ENCODE measurements at places on chromosomes 1 and 21.

DNA sequence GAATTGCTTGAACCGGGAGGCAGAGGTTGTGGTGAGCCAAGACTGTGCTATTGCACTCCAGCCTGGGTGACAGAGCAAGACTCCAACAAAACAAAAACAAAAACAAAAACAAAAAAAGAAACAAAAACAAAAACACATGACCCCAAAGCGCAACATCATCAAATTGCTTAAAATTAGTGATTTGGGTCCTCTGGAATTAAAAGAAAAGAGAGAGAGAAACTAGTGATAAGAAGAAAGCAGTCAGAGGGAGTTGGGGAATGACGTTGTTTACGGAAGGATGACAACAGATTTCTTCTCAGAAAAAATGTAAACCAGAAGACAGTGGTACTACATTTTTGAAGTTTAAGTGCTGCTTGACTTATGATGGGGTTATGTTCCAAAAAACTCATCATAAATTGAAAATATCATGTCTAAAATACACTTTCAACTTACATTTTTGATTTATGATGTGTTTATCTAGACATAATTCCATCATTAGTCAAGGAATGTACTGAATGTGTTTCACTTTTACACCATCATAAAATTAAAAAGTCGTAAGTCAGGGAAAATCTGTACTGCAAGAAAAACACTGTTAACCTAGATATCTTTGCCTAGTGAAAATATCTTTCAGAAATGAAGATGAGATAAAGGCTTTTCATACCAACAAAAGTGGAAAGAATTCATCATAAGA, 88.0 kb downstream of the MT1HL1 start:
- DNase-seq: no peak

DNA sequence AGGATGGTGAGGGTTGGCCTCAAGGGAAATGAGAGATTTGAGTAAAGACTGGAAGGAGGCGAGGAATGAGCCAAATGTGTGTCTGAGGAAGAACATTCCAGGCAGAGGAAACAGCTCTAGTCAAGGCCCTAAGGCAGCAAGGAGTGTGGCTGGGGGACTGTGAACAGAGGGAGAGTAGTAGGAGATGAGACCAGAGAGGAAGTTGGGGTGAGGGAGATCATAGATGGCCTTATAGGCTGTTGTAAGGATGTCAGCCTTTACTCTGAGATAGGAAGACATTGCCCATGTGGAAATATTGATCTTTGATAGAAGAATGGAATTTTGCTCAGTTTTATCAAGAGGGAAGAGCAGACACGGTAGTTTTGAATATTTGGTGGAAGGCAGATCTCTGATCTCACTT, 55.2 kb upstream of the ARTN start:
- DNase-seq: no peak

- DNase-seq: no peak
Observed at GRCh38 chr1:231274119-231274825, 33.3 kb downstream of the GNPAT start.

GRCh38 chr1:68324316-68324715, 92.0 kb upstream of the WLS start:
- DNase-seq: no peak

DNA sequence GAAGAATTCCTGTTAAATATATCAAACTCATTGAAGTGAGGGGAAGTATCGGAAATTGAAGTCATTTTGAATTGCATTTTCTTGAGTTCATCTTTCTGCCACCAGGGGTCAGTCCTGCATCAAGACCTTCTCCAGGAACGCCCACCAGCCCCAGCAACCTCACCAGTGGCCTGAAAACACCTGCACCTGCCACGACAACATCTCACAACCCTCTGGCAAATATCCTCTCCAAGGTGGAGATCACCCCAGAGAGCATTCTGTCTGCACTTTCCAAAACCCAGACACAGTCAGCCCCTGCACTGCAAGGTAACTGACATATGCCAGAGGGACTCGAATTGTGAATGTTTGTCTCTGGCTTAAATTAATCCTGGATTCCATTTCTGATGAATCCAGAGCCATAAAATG, 22.8 kb upstream of the TARS2 start:
- peak; percentile 83 for DNase-seq

DNA sequence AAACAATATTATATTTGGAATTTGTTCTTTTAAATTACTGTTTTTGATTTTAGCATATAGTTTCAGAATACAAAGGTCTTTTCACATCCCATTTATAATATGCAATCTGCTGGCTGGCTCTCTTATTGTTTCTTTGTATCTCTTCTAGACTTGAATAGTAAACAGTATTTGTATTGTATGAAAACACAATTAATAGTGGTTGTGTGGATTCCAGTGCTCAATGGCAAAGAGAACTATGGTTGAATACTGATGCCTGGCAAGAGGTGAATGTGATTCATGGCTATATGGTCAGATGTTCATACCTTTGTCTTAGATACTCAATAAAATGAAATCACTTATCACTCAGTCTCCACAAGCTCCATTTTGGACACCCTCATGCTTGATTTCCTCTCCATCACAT, 37.2 kb downstream of the OR6Y1 start:
- DNase-seq: no peak

- DNase-seq: no peak
Observed at GRCh38 chr1:21854090-21854750, 42.2 kb downstream of the LDLRAD2 start.

DNA sequence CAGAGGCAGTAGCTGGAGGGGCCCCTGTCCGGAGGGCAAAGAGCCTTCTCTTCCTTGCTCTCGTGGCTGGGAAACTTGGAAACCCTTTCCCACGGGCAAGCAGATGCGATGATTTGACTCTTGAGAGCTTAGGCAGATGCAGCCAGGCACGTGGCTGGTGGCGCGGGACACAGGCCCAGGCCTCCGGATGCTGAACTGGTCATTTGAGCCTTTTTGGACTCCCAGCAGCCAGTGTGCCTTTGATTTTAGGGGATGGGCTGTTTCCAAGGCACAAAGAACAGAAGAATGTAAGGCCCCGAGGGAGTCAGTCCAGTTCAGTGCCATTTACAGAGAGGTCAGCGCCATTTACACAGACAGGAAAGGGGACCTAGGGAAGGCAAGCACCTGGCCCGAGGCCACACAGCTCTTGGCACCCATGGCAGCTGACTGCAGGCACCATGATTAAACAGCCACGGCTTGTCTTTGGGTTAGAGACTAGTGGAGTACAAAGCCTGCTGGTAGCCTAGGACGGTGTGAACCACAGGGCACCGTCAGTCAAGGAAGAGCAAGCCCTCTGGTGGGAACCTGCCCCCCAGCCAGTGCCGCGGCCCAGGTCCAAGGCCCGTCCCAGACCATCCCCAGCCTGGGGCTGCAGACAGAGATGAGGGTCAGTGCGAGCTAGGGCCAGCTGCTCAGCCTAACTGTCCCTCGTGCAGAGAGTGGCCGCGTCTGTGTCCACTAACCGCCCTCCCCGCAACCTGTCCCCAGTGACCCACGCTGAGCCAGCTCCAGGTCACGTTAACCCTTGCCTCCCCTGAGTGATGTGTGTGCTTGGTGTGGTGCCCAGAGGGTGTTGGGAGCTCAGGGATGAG, 20.4 kb upstream of the CCDC27 start:
- no peak for DNase-seq

GRCh38 chr1:201792534-201793305, 36.2 kb upstream of the IPO9 start:
- peak; percentile 82 for DNase-seq

GRCh38 chr1:65955071-65955470, 162.4 kb downstream of the PDE4B start:
- no peak for DNase-seq

DNA sequence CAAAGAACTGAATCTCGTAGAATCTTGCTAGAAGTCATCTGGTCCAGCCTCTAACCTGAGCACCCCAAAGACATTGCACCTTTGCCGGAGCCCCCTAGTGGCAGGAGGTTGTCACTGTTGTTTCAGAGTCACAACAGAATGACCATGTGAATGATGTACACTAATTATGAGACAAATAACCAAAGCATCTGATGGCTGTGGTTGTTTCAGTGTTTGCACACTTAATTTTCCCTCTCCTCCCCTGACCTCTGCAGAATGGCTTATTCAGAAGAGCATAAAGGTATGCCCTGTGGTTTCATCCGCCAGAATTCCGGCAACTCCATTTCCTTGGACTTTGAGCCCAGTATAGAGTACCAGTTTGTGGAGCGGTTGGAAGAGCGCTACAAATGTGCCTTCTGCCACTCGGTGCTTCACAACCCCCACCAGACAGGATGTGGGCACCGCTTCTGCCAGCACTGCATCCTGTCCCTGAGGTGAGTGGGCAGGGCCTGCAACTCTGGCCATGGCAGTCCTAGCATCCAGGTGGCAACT, 26.4 kb downstream of the TRAF5 start:
- peak; percentile 66 for DNase-seq

DNA sequence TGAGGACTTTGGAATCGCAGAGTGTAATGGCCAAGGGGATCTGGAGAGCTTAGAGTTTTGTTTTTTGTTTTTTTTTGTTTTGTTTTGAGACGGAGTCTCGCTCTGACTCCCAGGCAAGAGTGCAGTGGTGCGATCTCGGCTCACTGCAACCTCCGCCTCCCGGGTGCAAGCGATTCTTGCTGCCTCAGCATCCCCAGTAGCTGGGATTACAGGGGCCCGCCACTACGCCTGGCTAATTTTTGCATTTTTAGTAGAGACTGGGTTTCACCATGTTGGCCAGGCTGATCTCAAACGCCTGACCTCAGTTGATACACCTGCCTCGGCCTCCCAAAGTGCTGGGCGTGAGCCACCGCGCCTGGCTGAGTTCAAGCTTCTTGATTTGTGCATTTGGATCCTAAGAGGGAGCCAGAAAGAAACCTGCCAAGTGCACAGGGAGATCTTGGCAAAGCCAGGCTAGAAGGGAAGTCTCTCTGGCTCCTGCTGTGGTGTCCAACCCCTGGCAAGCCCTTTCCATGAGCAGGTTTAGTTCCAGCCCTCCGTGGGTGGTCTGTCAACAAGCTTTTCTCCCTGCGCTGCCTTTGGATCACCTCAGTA, 852 bp downstream of the FAAH start:
- DNase-seq: no peak

DNA sequence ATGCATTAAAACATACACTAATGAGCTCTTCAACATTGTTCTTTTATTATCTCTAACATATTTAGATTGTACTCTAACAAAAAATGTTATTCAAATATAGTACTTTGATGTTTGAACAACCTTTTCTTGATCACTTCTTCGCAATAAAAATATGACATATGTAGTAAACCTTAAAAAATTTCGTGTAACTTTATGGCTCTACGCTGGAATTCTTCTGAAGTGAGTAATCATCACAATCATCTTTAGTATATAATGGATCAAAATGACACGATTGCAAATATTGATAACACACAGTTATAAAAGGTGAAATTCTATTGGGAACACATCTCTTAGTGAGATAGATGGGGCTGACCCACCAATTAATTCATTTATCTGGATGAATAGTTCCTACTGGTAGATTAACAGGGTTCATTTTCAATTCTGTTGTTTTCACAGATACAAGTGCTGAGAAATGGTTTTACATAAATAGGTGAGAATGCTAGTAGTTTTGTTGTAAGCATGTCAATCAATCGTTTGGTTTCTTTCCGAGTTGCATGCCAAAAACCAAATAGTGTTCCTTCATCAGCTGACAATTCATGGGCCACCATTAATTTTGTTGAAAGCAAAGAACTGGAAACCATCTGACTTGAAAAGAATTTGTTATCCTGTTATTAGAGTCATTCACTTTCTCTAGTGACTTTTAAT, 1.5 kb upstream of the ZMPSTE24 start:
- no peak for DNase-seq

GRCh38 chr1:30603081-30603858, 120.1 kb downstream of the MATN1 start:
- no peak for DNase-seq

DNA sequence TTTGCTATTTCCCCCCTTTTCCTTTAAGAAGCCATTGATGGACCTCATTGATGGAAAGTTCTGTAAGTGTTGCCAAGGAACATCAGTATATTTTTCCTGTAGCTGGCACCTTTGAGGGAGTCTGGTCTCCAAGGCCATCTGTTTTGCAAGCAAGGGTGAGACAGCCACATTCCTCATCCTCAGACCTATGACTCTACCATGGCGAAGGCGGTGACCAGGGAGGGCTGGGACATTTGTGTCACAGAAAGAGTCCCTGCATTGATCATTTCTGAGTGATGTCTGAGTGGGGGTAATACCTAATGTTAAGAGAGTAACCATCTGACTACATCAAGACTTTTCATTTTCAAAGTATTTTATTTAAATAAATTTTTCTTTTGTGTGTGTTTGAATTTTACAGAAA, 35.4 kb downstream of the KIAA0040 start:
- DNase-seq: no peak

DNA sequence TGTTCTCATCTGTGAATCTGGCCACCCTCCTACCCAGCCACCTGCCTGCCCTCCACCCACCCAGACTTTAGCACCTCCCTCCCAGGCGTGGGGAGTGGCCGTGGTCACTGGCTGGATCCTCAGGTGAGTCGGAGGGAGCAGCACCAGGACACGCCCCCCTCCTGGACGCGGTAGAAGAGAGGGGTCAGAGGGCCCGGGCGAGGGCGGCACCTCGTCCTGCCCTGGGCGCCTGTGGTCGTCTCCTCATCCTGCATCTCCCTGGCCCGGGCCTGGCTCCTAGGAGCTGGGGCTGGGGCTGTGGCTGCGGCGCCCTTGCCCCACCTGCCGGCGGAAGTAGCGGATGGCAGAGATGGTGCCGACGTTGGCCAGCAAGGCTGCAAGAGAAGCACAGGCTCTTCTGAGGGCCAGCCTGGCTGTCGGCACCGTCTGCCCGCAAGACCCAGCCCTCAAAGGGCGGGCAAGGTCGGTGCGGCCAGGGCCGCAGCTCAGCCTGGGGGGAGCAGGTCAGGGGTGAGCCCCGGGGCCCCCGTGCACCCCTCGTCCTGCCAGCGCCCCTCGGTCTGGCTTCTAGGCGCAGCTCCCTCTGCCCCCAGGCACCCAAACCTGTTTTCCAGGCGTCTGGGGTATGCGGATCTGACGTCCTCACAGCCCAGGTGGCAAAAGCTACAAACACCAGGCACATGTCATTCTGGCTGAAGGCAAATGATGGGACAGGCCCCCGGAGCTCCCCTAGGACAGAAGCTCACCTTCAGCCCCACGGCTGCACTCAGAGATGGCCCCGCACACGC, 5.8 kb downstream of the PERM1 start:
- peak; percentile 81 for DNase-seq

- DNase-seq: no peak
Observed at GRCh38 chr1:59570524-59570923, 244.2 kb upstream of the HOOK1 start.

- no peak for DNase-seq
Observed at GRCh38 chr1:169764919-169765318, 29.8 kb downstream of the METTL18 start.

- no peak for DNase-seq
Observed at GRCh38 chr1:30719406-30720270, 3.7 kb downstream of the MATN1 start.

GRCh38 chr1:56819387-56819899, at the start of gene FYB2:
Gene FYB2, minus strand, starts transcription at chr1:56819404. Its CDS starts 114 bp downstream, at chr1:56819290.
- DNase-seq: no peak

- DNase-seq: no peak
Observed at GRCh38 chr21:26140164-26140579, 30.4 kb downstream of the APP start.

DNA sequence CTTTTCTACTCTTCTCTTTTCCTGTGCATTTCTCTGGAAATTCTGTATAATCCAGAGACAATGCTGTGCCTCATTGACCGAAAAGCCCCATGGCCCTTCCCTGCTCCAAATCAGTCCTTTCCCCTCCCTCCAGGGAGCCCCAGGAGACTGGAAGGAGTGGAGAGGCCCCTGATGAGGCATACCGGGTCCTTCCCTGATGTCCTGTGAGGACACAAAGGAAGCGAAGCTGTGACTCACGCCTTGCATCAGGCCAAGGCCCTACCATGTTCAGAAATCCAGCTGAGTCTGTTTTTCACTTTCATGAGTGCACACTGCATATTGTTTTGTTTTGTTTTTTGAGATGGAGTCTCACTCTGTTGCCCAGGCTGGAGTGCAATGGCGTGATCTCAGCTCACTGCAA, 38.7 kb upstream of the BECN2 start:
- no peak for DNase-seq

Data from GM10248 (cell line).